ENCODE measurements at places on chromosomes 11 and 22.
A peak's percentile ranks its signal among the peaks of the same experiment; 100 is the strongest.

DNA sequence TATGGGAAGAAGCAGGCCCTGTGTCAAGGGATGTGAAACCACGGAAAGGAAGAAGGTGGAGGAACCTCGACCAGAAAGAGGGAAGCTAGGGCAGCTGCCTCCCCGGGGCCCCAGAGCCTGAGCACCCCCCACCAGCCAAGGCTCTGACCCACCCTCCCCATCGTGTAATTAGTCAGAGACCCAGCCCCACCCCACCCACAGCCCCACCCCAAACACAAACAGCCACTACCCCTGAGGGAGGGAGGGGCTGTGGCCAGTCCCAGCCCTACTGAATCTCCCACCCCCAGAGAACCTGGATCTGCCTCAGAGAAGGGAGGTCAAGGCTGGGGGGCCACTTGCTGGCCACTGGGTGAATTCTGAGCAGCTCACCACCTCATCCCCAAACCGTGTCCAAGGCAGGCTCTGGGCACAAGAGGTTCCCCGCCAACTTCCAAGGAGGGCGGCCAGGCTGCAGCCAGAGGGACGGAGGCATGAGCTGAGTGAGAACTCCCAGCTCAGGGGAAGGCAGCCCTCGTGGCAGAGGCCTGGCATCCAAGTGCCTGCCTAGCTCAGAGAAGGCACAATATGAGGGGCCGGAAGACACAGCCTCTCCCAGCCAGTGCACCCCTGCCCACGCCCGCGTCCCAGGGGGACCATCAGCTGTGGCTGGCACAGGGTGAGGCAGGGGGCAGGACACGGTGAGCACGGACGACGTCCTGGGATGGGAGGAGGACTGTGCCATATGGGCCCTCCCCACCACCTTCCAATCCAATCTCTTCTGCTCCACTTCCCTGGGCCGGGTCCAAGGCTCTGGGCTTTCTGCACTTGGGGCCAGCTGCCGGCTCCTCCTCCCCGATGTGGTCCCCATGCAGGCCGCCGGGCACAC is 2.7 kb downstream of the PLXNB2 start:
- DNase-seq, result peak; percentile 34

- DNase-seq, result no peak
Measured at GRCh38 chr11:61544466-61544865, 35.9 kb downstream of the LRRC10B start.

GRCh38 chr22:36586271-36586670 is 57.3 kb upstream of the EIF3D start:
- DNase-seq, result no peak

DNA sequence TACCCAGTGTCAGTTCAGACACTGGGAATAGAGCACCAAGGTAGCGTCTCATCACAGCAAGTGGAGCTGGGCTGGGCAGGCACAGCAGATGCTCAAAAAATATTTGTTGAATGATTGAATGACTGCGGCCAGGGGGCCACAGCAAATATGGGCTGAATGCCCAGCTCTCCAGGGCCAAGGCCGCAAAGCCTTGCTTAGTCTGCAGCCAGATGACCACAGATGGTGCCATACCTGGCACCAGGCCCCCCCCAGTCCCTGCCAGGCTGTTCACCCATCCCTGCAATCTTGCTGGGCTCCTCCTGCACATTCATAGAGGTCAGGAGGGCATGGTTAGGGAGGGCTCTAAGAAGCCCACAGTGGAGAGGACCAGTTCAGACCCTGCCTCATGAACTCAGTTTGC is 32.9 kb downstream of the ZC3H7B start:
- DNase-seq, result peak; percentile 63

GRCh38 chr11:103525069-103525468 is 415.8 kb downstream of the DYNC2H1 start:
- no peak for DNase-seq

GRCh38 chr11:119592642-119593041 is 136.4 kb downstream of the NECTIN1 start:
- DNase-seq, result no peak

DNA sequence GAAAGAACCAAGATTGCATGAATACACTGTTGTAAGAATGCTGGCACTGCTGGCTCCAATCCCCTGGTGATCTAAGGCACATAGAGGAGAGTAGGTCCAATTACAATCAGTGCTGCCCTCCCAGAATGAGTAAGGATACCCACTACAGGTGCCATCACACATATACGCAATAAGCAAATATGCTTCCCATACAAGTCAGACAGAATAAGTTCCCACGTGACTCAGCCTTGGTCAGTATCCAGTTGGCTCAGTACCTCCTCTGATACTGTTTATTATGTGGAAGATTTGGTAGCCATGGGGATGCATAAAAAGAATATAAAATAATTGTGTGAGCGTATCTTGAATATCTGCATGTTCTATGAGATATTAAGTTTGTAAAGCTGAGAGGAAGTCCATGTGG is 8.9 kb upstream of the OR2D3 start:
- DNase-seq, result no peak

All from cerebellar nuclear complex (tissue), 1 donor.